Stimulated activated CD8-positive, alpha-beta memory T cell treated with anti-CD3 and anti-CD28 coated beads, Interleukin-2, amount 100 ng/mL, for 1 hour (primary cell): ENCODE measurements at places on chromosomes 1 and 21.

DNA sequence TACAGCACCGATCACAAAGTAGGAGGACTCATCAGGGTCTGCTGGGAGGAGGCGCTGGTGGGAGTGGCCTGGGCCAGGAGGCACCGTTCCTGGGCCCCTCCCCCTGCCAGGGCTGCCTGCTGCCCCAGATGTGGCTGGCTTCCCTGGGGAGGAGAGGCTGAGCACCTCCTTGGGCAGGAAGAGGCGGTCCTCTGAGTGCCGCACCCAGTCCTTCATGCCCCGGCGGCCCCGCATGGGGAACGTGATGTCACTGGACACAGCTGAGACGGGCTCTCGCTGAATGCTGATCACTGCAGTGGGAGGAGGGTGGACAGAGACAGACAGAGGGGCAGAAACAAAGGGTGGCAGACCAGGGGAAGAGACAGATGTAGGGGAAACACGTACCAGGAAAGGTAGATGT, 24.8 kb downstream of the ADGRB2 start:
- DNase-seq: no peak

- DNase-seq: peak; percentile 20
Measured at GRCh38 chr21:20997636-20998455, at the start of gene NCAM2. Gene NCAM2 (plus strand): TSS chr21:20998409.

DNA sequence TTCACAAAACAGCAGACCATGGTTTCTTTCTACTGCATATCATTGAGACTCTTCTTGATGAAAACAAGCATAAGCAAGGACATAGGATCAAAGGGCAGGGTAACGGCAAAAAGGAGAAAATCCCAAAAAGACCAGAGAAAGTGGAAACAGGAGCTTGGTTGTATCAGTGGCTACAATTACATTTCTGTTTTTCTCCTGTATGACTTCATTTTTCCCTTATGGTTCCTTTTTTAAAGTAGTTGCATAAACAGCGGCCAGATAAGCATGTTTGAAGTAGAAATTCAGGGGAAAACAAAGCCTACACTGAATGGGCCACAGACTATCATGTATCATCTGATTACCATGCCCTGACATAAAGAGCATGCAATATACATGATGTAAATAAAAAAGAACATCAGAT, 4.6 kb downstream of the EGLN1 start:
- no peak for DNase-seq

- DNase-seq: no peak
Measured at GRCh38 chr1:82108843-82109242, 308.1 kb downstream of the ADGRL2 start.

DNA sequence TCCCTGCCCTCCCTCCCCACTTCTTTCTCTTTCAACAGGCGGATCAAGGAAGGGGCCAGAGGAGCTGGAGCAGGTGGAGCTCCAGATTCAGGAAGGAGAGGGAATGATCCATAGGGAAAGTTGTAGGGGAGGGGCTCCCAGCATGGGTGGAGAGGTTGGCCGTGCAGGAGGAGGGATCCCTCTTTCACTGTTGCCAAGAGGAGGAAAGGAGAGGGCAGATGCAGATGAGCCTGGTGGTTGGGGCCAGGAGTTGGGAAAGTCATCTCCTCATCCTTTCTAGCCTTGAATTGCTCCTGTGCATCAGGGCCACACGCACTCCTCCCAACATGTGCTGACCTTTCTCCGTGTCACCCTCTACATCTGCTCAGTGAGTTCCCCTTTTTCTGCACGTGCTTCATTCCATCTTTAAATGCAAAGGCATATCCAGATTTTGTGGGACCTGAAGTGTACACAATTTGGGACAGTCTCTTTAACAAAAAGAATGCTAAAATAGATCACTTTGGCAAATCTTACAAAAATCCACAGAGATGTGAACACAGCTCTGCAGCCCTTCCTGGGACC, 32.4 kb downstream of the ZBTB18 start:
- no peak for DNase-seq

DNA sequence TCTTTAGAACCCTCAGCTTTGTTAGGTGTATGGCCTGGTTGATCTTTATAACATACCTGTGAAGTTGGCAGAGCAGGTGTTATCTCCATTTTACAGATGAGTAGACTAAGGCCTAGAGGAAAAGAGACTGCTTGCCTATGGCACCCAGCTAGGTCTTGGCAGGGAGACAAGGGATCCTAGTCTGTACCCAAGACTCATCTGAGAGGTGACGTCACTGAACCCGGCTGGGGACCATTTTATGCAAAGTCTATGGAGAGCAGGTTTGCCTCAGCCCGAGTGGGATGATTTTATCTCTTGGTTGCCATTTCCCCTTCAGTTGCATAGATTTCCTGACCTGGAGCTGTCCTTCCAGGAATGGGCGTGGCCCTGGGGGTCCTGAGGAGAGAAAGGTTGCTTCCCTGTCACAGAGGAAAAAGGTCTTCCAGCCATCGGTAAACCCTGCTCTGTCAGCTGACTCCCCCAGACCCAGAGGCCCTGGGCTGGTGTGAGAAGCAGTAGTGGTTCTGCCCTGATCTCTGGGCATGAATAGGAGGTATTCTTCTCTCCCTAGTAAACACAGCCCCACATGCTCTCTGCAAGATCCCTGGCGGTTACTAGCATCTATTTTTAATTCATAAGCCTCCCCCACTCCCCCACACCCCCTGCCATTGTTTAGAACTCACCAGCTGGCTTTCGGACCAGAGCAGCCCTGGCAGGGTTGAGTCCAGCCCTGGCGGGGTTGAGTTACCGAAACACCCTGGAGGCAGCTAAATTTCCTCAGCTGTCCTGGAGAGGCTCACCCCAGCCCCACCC, 19.6 kb downstream of the TMCC2 start:
- no peak for DNase-seq

- no peak for DNase-seq
Measured at GRCh38 chr1:233246965-233247364, 48.6 kb downstream of the PCNX2 start.

DNA sequence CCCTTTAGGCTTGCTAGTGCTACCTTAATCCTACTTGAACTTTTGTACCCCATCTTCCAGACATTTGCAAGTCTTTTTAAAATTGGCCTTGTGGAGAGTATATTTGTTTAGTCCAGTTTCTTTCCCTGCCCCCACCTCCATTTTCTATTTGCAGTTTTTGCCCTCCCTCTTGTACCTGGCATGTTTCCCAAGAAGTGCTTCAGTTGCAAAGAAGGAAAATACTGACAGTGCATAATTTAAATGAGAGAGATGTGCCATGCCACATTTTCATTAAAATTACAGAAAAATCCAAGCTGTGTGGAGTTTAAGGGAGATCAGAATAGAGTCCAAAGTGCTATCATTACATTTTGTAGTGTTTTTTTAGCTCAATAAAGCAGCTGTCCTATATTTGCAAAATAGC, 150.0 kb upstream of the ADGRL2 start:
- no peak for DNase-seq

- DNase-seq: peak; percentile 20
Measured at GRCh38 chr1:221708076-221708571, 33.8 kb downstream of the DUSP10 start.

GRCh38 chr21:31213787-31214186, 130.3 kb downstream of the TIAM1 start:
- no peak for DNase-seq

DNA sequence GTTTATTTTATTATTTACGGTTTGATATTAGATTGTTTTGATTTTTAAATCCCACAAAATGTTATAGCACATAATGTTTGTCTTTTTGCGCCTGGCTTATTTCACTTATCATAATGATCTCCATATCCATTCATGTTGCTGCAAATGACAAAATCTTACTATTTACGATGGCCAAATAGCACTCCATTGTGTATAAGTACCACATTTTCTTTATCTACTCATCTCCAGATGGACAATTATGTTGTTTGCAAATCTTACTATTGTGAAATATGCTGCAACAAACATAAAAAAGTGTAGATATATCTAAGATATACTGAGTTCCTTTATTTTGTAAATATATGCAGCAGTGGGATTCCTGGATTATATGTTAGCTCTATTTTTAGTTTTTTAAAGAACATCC, 1568.3 kb downstream of the AMY1C start:
- DNase-seq: no peak

DNA sequence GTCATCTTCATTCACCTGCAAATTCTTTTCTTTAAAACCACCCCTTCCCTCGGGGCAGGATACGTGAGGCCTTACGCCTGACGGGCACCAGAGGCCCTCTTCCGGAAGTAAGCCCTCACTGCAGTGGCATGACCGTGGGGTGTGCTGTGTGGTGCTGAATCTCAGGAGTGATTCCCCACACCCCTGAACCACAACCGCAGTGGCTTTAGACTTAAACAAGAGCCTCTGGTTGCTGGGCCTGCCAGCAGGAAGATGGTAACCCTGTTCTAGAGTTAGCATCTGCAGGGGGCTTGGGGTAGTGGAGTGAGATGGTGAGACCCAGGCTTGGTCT, 12.1 kb downstream of the BSND start:
- DNase-seq: no peak
